Cortex of kidney (tissue), 1 donor: ENCODE measurements at places on chromosomes 12 and 14.

- no peak for DNase-seq
Measured at GRCh38 chr12:25254271-25254880, 3.6 kb upstream of the KRAS start.

DNA sequence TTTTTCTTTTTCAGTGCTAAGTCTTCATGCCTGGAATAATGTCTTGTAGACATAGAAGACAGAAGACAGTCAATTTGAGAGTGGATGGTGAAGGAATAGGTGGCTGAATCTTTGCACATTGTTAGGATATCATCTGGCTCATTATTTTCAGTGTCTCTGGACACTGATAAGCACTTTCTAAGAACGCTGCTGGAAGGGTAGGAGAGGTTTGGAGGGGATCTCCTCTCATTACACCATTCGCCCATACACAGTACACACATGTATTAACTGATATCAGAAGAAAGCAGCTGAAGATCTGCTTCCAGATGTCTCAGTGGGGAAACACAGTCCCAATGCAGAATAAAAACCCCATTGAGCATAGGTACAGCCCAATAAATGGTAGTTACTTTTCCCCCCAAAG, 461.1 kb upstream of the DCN start:
- DNase-seq = no peak

DNA sequence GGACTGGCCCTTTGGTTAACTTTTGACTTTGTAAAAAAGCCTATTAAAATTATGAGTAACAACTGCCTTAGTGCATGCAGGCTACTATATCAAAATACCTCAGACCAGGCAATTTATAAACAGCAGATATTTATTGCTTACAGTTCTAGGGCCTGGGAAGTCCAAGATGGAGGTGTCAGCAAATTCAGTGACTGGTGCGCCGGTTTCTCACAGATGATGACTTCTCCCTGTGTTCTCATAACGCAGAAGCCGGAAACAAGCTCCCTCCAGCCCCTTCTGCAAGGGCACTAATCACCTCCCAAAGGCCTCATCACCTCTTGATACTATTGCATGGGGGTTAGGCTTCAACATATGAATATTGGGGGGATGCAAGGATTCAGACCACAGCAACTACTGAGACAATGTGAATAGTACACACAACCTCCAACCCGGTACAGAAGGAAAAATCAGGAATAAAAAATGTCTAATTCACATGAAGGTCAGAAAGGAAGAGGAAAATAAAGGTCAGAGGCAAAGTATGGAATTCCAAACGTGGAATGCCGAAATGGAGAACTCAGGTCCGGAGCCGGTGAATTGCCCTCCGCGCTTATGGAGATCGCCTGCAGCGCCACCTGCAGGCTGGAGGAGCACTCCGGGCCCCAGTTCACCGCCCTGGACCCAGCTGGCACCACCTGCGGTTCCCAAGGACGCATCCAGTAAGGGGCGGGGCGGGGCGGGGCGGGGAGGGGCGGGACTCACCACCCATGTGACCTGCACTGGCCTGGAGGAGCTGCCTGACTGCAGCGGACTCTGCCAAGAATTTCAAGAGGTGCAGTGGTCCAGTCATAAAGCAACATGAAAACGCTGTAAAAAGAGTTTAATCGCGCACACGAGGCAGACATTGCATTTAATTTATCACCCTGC, 203.4 kb downstream of the KIF26A start:
- no peak for DNase-seq

DNA sequence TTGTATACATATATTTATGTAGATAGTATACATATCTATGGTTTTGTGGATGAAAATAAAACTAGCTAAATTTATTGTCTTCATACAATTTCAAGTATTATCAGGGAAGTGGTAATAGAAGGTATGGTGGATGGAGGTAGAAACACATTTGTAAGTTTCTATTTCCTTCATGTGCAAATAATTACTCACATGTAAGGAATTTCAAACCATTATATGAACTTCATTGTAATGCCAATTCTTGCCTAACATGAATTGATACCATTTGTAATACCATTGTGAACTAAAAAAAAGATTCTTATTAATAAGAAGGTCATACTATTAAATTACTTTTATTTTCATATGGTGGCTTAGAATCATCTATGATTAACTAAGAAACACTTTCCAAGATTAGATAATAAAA, 20.1 kb upstream of the PPFIA2 start:
- DNase-seq = no peak

DNA sequence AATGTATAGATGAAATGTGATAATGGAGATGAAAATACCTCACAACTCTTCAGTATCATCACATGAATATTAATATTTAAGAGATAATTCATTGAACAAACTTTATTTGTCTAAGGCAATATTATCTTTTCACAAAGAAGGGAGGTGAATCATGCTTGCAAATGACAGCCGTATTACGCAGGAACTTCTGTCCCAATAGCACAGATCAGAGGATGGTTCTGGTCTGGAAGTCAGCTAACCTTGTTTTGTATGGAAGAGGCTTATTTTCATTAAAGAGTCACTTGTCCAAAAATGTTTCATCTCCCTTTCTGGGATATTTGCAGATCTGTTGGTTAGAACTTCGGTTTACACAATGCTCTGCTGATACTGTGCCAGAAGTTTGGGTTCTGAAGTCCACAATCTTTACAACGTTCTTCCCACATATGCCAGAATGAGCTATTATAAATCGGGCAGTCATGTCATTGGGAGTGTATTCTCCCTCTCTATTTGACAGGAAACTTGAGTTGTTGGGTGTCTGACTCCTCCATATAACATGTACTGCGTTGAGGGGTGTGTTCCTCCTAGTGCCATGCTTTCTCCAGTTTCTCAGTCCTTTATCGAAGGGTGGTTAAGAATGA, 29.8 kb downstream of the YY1 start:
- no peak for DNase-seq

DNA sequence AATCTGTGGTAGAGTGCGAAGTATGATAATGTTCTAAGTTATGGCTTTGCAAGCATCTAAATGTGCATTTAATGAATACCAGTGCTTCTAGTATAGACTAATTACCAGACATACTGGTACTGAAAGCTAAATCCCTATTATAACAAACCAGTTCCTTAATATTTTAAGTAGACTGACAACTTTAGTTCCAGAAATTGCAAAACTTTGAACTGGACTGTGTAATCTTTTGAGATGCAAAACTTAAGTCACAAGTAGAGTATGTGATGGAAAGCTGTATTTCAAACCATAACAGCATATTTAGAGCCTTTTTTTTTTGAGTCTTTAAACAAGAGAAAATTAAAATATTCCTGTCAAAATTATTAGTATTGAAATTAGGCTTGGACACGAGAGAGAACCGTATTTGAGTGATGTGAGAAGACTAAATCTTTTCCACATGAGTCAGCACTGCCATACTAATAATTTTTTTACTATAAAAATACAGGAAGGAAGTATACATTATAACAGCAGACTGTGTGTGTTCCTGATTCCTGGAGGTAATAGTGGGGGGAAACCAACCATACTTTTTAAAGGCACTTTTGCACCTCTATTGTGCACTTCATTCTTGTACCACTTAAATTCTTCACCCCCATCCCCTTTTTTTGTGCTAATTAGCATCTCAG, 45.5 kb downstream of the PPM1A start:
- DNase-seq = no peak

GRCh38 chr12:53968214-53969127, 4.5 kb upstream of the HOXC11 start:
- no peak for DNase-seq

DNA sequence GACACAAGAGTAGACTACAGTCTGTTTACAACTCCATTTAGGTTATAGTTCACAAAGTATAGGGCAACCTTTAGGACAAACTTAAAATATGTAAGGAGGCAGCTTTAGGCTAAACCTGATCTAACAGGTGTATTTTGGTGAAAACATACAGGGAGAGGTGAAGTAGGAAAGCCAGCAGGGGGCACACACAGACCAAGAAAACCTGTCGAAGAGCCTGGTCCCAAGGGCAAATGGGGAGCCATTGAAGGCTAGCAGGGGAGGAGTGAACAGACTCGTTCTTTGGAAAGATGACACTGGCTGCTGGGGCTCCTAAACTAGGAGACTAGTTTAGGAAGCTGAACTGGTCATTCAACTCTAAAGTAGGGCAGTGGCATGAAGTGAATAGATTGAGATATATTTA, 138.8 kb upstream of the WSCD2 start:
- no peak for DNase-seq
